ENCODE measurements at places on chromosomes 6 and 20.

GRCh38 chr20:31570021-31570463, 35.0 kb upstream of the ID1 start:
- no peak for DNase-seq

- no peak for DNase-seq
These were observed 2.7 kb downstream of the OSTM1 start for GRCh38 chr6:108071736-108072276.

DNA sequence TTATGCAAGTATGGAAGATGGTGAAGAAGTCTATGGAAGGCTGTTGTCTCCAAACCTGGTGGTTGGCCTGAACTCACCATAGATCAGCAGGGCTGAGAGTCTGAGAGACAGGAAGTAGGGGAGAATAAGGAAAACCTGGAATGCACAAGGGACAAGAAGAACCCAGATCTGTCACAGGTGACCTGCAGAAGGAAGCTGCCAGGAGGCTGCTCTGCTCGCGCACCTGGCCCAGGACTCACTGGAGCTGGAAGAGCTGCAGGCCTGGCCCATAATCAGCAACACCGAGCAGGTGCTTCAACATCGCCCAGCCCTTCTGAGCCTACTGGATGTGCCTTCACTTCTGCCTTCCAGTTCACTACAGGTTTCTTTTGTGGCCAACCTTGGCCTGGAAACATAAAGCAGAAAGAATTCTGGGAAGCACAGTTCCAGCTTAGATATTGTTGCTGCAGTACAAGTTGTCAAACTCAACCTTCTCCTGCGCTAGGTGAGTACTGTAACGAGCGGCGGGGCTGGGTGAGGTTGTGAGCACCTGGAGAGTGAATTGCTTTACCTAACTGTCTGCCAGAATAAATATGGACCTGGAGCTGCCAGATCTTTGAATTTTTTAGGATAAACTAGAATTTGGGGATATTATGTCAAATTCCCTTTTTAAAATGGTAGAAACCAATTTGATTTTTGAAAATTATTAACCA, 82.4 kb downstream of the CDH26 start:
- DNase-seq: no peak

DNA sequence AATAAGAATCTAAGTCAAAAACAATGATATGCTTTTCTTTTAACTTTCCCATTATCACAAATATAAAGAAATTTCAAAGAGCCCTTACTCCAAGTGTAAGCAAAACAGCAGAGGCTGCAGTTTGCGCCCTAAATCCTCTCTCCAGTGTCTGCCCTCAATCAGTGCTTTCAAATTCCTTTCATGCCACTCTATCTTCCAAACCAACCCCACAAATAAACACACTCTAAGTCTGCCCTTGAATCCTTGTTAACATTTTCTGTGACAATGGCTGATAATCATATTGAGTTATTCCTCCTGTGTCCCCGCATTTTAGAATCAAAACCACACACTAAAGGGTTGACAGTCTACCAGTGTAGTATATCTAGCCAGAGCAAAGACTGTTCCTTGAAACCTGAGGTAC, 317.9 kb upstream of the MARCKS start:
- no peak for DNase-seq

All from CD4-positive, alpha-beta T cell treated with Interleukin-17A for 4 hours (primary cell).